GM10248 (cell line): ENCODE measurements at places on chromosomes 7 and 10.

- no peak for DNase-seq
These were observed 181.0 kb downstream of the ELFN1 start for GRCh38 chr7:1850976-1851571.

DNA sequence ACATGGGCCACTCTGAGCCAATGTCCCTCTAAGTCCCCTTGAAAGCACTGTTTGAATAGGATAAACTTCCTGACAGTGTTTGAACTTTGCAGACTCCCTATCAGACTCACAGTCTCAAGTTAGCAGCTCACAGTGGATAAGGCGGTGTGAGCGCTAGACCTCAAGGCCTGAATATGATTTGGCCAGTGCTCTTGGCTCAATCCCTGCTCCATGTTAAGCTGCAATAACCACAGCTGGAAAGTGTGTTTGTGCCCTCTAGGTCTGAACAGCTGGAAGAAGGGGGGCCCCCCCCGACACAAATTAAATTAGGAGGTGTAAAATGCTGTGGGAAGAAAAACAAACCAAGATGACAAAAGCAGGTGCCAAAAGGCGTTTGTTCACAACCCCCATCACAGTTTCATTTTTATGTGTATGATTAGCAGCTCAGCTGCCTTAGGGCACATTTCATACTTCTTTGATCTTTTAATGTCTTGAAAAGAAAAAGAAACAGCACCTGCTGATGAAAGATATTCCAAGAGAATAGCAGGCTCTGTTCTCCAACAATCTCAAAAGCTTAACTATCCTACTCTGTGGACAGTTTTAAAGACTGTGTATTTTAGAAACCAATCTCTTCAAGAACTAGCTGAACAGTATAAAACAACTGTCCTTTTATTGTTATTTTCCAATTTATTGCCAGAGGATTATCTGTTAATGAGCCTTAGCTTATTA lies 167.6 kb downstream of the SNX13 start:
- DNase-seq, result no peak

GRCh38 chr10:103281753-103282152 lies 4.8 kb downstream of the INA start:
- no peak for DNase-seq

DNA sequence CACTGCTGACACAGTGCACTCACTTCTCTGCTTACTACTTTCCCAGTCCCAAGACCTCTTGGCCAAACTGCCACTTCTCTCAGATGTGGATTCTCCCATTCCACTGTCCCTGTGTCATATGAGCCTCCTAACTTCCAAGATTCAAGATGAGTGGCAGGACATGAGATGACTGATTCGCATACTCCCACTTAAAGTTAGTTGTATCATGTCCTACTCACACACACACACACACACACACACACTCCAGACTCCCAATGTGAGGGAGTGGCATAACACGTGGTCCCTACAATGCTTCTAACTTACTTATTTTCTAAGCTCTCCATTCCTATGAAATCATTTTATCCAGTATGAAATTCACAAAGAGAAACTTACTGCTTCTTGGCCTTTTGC lies 67.0 kb upstream of the CAV2 start:
- no peak for DNase-seq
